Fibroblast of skin of right quadriceps (primary cell): ENCODE measurements at places on chromosomes 2 and 18.

- DNase-seq, result peak; percentile 4
Measured at GRCh38 chr18:24095976-24096375, 42.9 kb upstream of the CABYR start.

DNA sequence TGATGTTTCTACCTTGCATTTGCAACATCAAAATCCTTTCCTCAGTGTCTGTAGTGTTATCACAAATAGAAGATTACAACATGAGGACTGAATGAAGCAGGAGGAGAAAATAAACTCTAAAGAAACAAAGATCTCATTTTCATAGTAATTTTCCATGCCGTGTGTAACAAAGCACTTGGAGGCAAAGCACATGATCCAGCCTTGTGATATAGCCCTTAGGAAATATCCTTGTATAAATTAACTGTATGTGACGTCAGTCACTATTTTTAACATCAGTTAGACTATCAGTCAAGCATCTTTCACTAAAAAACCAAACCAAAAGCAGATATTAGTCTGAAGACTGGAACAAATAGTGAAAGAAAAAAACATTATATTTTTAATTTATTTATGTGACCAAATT lies 492.1 kb upstream of the CNTNAP5 start:
- DNase-seq, result no peak

DNA sequence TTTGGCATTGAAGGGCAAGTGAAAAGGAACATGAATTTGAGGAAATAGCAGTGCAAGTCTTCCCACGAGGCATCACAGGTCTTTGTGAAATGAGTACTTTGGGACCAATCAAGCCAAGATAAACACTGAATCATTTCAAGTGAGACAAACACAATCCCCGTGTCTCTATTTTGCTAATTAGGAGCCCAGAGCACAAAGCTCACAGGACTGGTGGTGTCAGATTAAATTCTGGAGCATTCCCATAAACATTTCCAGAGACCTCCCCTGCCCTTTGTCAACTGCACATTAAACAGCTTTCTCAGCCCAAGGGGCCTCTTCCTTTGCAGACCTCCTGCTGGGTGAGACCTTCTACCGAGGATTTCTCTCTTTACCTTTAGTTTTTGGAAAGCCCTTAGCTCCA lies 50.7 kb downstream of the DAPL1 start:
- DNase-seq, result peak; percentile 8

- DNase-seq, result peak; percentile 93
Measured at GRCh38 chr2:43540021-43540779, 55.6 kb downstream of the THADA start.

GRCh38 chr2:129936334-129936934 lies 43.0 kb upstream of the RAB6C start:
- DNase-seq, result peak; percentile 21

DNA sequence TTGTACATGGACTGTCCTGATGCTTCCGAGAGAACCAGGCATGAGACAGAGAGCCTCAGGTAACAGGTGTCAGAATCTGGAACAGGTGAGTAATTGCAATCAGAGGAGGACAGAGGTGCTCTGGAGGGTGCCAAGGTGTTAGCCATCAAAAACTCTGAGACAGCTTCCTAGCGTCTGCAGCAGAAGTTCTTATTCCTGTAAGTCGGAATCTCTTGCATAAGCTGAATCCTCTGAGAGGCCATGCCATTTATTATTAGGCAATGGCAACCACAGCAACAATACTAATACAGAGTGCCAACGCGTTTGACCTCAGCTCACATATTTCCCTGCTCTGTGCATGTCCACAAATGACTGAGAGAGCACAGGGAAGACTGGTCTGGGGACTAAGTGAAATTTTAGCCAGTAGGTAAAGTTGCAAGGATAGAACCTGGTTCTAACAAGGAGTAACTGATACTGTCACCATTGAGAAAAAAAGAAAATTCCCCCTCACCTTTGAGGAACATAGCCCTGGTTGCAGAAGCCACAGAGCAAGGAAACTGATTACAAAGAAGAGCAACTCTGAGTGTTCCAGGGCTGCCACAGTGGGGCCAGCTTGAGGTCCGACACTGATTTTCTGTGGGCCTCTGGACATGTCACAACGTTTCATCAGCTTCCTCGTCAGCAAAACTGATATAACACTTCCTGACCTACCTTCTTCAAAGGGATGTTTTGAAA lies 55.1 kb upstream of the ACSL3 start:
- DNase-seq, result no peak

DNA sequence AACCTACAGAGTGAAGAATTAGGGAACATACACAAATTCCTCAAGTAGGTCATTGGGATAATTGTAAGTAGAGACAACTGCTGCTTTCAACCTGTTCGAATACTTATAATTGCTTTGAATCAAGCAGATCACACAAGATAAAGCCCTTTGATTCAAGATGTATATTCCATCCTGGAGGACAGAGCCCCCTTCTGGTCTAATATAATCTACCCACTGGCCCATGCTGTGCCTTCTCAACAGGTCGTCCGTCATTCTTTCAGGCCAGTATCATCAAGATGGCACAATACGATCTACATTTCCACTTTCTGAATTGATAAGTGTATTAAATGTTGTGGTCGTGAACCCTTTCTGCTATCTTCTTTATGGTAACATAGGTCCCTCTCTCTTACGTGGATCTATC lies 387.0 kb upstream of the CDH19 start:
- no peak for DNase-seq

- no peak for DNase-seq
Measured at GRCh38 chr2:11543337-11544216, 9.7 kb downstream of the GREB1 start.

GRCh38 chr2:233210843-233211547 lies 40.5 kb upstream of the ATG16L1 start:
- peak; percentile 92 for DNase-seq

DNA sequence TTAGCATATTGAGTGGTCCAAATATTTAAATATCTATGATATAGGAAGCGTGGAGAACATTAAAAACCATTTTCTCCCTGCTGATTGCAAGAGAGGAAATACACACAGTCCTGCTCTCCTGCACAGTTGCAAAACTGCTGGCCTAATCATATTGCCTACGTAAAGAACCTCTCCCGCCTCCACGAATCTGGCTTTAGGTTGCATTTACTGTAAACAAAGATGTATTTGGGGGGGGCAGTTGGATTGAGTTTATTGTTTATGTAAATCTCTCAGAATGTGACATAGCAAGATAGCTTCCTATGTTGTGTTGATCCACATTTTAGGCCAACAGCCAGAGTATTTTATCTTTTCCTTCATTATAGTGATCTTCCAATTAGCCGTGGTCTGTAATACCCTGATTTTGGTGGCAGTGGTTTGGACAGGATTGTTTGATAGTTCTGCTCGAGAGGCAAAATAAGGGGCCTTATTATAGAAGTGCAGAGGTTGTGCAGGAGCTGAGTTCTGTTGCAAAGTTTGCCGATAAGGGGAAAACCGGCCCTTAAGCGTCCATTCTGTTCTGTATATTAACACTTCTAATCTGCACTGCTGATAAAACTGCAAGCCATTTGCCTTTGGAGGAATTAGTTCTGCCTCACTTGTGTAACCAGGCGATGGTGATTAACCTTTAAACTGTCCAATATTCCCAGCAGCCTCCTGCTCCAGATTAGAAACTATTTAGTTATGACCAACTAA lies 101.6 kb upstream of the SIX3 start:
- DNase-seq, result no peak

DNA sequence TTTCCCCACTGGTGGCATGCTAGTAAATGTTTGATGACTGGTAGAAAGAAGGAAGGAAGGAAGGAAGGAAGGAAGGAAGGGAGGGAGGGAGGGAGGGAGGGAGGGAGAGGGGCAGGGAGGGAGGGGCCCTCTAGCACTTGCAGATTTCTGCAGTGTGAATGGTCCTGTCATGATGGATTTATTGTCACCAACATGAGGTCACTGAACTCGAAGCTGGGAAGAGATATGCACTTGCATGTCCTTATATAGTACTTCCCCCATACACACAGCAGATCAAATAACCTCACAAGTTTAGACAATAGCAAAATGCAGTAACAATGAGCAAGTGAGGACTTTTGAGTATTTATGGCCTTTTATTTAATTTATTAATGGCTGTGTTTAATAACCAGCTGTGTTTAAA lies 44.5 kb upstream of the CXCR4 start:
- DNase-seq, result no peak

GRCh38 chr2:230601510-230601909 lies 111.1 kb upstream of the CAB39 start:
- no peak for DNase-seq

GRCh38 chr2:60972889-60973656 lies 44.4 kb upstream of the PEX13 start:
- DNase-seq, result no peak

DNA sequence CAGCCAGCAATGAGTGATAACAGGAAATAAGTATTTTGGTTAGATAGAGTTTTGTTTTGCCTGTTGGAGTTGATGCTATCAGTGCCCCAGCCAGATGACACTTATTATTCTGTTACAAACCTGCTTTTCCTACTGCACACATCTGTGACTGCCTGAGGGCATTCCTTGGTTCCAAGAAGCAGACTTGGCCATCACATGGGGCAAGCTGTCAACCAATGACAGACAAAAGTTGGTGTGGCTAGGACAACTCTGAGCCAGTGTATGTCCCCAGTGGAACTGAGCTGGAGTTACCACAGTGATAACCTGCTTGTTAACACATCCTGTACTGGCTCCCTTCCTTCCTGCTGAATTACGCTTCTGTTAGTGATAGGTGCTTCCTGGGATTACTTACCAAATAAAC lies 54.5 kb downstream of the FAM171B start:
- DNase-seq, result no peak

- DNase-seq, result no peak
Measured at GRCh38 chr2:186515376-186515775, 29.3 kb downstream of the ZC3H15 start.

GRCh38 chr2:218312267-218312756 lies 20.0 kb upstream of the TMBIM1 start:
- DNase-seq, result no peak

DNA sequence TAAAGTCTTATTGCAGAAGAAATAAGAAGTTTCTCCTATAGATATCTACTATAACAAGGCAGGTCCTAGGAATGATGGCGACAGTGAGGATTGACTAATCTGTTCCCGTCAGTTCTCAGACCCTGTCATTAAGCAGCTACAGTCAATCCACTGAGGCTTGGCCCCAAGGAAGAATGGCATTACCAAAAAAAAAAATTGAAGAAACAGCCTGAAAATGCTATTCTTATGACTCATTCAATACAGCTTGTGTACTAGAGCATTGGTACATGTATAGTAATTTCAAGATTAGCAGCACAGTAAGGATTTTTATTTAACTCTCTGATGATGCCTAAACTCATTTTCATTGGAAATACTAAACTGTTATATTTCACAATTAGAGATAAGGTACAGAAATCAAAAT lies 1096.1 kb upstream of the NXPH2 start:
- no peak for DNase-seq

DNA sequence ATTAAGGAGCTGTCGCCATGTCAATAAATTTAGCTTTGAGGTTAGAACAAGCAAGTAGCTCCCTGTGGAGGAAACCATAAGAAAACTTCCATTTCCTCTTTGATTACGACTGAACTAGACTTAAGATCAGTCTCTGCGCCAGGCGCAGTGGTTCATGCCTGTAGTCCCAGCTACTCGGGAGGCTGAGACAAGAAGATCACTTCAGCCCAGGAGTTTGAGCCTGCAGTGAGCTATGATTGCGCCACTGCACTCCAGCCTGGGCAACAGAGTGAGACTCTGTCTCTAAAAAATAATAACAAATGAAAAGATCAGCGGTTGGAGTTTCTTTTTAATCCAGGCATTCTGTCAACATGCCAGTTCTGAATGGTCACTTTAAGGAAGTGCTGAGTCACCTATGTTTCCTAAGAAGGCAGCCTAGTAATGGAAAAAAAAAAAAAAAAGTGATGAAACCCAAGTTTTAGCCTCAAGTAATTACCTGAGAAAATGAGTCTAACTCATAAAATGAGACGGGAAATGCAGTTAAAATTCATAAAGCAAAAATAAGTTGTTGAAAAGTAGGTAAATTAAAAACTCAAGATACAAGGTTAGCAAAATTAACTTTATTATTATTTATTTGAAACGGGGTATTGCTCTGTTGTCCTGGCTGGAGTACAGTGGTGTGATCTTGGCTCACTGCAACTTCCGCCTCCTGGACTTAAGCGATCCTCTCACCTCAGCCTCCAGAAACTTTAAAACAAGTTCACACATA lies 10.2 kb downstream of the C18orf32 start:
- peak; percentile 70 for DNase-seq
